Activated CD8-positive, alpha-beta memory T cell treated with anti-CD3 and anti-CD28 coated beads for 4 hours (primary cell): ENCODE measurements at places on chromosomes 7 and 10.

DNA sequence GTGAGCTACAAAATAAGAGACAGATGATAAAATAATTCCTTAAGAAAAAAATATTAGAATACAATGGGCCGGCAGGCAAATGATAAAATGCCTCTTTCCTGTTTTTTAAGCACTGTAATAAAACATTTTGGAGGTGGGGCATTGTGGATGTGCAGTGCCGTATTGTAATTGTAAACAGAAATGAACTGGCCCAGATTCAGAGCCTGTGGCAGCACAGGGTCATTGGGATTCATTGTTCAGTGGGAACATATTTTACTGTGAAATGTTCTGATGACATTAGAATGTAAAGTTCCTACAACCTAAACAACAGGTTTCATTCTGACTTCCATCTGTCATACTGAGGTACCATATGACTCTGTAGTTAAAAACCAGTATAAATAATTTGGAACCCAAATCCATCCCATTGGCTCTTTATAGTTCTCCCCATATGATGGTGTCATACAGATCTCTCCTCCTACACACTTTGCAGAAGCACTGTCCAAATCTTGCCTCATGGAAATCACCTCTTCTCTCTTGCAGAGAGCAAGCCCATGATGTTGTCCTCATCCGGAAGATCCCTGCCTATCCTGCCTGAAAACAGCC is 264.6 kb downstream of the WDR37 start:
- no peak for DNase-seq

GRCh38 chr10:97020452-97021400 is 165.0 kb downstream of the SLIT1 start:
- no peak for DNase-seq

- no peak for DNase-seq
Observed at GRCh38 chr10:12728494-12728893, 273.0 kb downstream of the CCDC3 start.

DNA sequence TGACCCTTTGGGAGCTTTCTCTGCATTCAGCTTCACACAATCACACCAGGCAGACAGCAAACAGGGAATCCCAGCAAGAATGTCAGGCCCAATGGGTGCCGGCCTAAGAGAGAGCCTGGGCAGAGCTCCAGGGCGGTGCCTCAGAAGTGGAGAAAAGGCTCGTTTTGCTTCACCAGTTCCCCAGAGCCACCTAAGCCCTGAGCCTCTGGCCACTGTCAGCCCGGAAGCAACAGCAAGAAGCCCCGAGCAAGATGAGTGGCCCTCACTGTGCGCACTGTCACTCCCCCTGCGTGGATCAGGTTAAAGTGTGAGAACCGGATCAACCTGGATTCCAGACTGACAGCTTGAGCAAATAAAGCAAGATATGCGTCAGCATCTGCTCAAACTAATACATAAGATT is 14.7 kb downstream of the CNPY1 start:
- no peak for DNase-seq
